ENCODE measurements at places on chromosomes 3 and 15. TPM values are rescaled to one million over a fixed set of nuclear protein-coding genes. Genes with fewer than 3 reads are reported as not detected.

DNAJC17 gene
- 47.2 TPM for total RNA-seq

P2RY1 gene
- total RNA-seq, result 0.37 TPM

IFT80 gene
- 29.7 TPM for total RNA-seq

CPNE4 gene
- not detected for total RNA-seq

TMEM158 gene
- total RNA-seq, result 0.24 TPM

SPSB4 gene
- total RNA-seq, result not detected

All from activated CD8-positive, alpha-beta T cell treated with anti-CD3 and anti-CD28 coated beads, Interleukin-2, amount 10 ng/mL, durations not matched to agents 7 days and 5 days (primary cell).